ENCODE measurements at places on chromosomes 3 and 15. TPM values are rescaled to one million over a fixed set of nuclear protein-coding genes. Genes with fewer than 3 reads are reported as not detected.

The HRG gene
- not detected for total RNA-seq

The PTH1R gene
- total RNA-seq, result 12.4 TPM

The GOLGA8S gene
- 0.39 TPM for total RNA-seq

The OR5K3 gene
- not detected for total RNA-seq

The TRPM1 gene
- total RNA-seq, result not detected

The SPTBN5 gene
- total RNA-seq, result under 0.01 TPM

The OXTR gene
- 3.2 TPM for total RNA-seq

The PLXNA1 gene
- total RNA-seq, result 34.7 TPM

The IL16 gene
- total RNA-seq, result 6.4 TPM

The C2CD4A gene
- total RNA-seq, result 0.05 TPM

The CRTC3 gene
- total RNA-seq, result 18.4 TPM

The PCLAF gene
- total RNA-seq, result 11.0 TPM

The YEATS2 gene
- 22.2 TPM for total RNA-seq

The DOCK3 gene
- total RNA-seq, result 0.05 TPM

The RLBP1 gene
- total RNA-seq, result not detected

The NMNAT3 gene
- 1.2 TPM for total RNA-seq

The MYRIP gene
- total RNA-seq, result 0.34 TPM

The MAN2A2 gene
- 8.2 TPM for total RNA-seq

The FEZF2 gene
- not detected for total RNA-seq

The OR5K2 gene
- not detected for total RNA-seq

The GREM1 gene
- total RNA-seq, result 0.10 TPM

The GOLGA6A gene
- total RNA-seq, result not detected
